Cardiac muscle cell (in vitro differentiated cells and primary cell): ENCODE measurements at places on chromosomes 3 and 15. TPM values are rescaled to one million over a fixed set of nuclear protein-coding genes. Genes with fewer than 3 reads are reported as not detected.

Gene SAMD7
- not detected in 2 replicates for polyA plus RNA-seq

DNA sequence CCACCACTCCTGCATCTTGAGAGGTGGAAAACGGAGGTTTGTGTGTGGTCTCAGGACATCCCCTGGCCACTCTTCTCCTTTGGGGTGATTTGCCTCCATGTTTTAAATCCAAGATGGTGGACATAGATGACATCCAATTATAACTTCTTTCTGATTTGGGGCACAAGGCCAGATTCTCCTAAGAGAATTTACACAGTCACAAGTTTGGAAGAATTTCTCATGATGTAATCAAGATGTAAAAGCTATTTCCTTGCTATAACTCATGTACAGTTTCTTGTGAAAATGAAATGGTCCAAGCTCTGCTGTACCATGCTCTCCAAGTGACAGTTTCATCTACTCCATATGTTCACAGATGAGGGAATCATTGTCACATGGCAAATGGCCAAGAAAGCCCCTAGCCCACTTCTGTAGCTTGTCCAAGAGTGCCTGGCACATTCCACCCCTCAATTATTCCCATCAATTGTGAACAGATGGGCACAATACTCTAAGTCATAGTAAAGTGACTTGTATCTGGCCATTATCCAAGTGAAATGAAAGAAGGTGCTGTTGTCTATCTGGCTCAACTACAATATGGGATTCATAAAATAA lies 134.6 kb upstream of the ROPN1 start:
- no peak for DNase-seq
- H3K27ac ChIP-seq: no peak overlapping the region
- no peak overlapping the region for H3K4me3 ChIP-seq
- peaks cover 97% of the 10 kb centered on the region for H3K27me3 ChIP-seq
- peaks cover under 1% of the 10 kb centered on the region for H3K4me1 ChIP-seq
- no peaks in the 10 kb centered on the region for H3K36me3 ChIP-seq

Gene ARIH1
- polyA plus RNA-seq: 132 and 163 TPM in 2 replicates

DNA sequence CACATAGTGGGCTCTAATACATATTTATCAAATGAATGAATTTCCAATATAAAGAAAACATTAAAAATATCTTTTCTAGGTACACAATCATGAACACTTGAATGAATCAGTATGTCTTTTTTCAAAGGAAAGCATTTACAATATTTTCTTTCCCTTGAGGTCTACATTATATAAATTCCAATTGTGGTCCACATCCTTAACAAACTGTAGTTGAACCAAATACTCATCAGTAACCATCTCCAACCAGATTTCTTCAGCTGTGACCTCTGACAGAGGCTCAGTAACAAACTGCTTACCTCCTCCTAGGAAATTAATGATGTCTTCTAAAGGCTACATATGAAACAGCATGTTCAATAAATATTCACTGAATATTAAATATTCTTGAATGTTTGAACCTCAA lies 58.8 kb downstream of the CFAP20DC start:
- no peaks in the 10 kb centered on the region for H3K4me1 ChIP-seq
- no peak overlapping the region for H3K4me3 ChIP-seq
- no peak for DNase-seq
- no peaks in the 10 kb centered on the region for H3K36me3 ChIP-seq
- H3K27ac ChIP-seq: no peak overlapping the region

DNA sequence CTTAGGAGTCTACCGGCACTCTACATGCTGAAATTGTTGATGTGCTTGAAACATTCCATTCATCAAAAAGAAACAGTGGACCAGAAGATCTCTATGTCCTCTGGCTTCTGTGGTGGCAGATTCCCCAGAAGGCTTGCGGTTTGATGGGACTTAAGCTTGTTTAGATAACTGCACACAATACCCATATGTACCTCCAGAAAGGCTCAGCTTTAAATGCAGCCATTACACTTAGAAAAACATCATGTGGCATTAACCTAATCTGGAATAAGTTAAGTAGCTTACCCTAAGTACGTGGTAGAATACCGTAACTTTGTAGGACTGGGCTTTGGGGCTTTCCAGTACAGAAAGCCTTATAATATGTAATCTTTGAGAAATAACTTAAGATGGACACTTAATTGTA lies 187.3 kb downstream of the RBMS3 start:
- peaks cover 6% of the 10 kb centered on the region for H3K4me1 ChIP-seq
- no peak for DNase-seq
- no peak overlapping the region for H3K27ac ChIP-seq
- H3K27me3 ChIP-seq: no peaks in the 10 kb centered on the region
- no peaks in the 10 kb centered on the region for H3K36me3 ChIP-seq
- no peak overlapping the region for H3K4me3 ChIP-seq

- no peak overlapping the region for H3K4me3 ChIP-seq
- no peaks in the 10 kb centered on the region for H3K27me3 ChIP-seq
- no peak for DNase-seq
- peaks cover 9% of the 10 kb centered on the region for H3K4me1 ChIP-seq
- no peak overlapping the region for H3K27ac ChIP-seq
- no peaks in the 10 kb centered on the region for H3K36me3 ChIP-seq
Measured at GRCh38 chr15:89136818-89137772, 48.8 kb downstream of the ABHD2 start.

- no peak overlapping the region for H3K27ac ChIP-seq
- no peaks in the 10 kb centered on the region for H3K27me3 ChIP-seq
- peaks cover 7% of the 10 kb centered on the region for H3K4me1 ChIP-seq
- no peak for DNase-seq
Measured at GRCh38 chr3:152505926-152506325, 237.2 kb downstream of the MBNL1 start.

DNA sequence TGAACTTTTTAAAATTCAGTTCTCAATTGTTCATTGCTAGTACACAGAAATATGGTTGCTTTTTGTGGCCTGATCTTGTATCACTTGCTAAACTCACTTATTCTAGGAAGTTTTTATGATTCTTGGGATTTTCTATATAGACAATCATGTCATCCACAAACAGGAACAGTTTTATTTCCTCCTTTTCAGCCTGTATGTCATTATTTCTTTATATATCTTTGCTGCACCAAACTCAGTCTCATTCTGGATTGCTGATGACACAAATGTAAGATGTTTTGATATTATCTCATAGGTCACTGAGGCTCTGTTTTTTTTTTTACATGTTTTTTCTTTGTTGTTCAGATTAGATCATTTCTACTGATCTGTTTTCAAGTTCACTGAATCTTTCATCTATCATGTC lies 71.7 kb downstream of the TTBK2 start:
- H3K27ac ChIP-seq: no peak overlapping the region
- no peak overlapping the region for H3K4me3 ChIP-seq
- H3K36me3 ChIP-seq: peaks cover 4% of the 10 kb centered on the region
- no peaks in the 10 kb centered on the region for H3K4me1 ChIP-seq
- H3K27me3 ChIP-seq: no peaks in the 10 kb centered on the region

Gene KATNBL1
- polyA plus RNA-seq: 54.8 and 85.0 TPM in 2 replicates

Gene CKMT1B
- 3.3 and 6.5 TPM in 2 replicates for polyA plus RNA-seq

DNA sequence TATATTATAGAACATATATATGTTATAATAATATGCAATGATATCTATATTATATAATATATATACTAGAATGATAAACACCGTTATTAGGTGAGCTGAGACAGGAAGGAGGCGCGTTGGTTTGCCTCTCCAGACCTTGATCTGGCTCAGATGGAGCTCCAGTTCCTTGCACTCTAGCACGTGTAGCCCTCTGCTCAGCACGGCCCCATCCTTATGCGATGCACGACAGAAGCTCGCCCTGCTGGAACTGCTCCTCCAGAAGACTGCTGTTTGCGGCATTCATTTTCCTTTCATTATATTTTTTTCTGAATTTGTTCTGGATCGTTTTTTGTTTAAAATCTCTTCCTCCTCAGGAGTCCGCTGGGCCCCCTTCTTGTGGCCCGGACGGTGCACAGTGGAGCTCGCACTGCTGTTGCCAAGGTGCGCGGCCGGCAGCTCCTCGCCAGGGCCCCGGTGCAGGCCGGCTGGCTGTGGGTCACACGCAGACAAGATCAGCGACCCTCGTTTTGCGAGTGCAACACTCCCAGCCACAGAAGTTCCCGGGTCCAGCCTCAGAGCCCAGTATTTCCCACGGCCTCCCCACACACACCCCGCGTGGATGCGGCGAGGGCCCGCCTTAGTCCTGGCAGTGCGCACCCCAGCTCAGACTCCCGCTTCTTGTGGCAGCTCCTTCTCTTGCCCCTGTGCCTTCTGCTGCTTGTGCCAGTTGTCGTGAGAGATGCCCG lies 112.2 kb downstream of the CHL1 start:
- no peaks in the 10 kb centered on the region for H3K27me3 ChIP-seq
- no peak for DNase-seq
- no peak overlapping the region for H3K27ac ChIP-seq
- H3K4me3 ChIP-seq: no peak overlapping the region
- H3K36me3 ChIP-seq: no peaks in the 10 kb centered on the region
- H3K4me1 ChIP-seq: no peaks in the 10 kb centered on the region

Gene CTXN2
- polyA plus RNA-seq: 0.06 TPM in 1 of 2 replicates, not detected in the other

DNA sequence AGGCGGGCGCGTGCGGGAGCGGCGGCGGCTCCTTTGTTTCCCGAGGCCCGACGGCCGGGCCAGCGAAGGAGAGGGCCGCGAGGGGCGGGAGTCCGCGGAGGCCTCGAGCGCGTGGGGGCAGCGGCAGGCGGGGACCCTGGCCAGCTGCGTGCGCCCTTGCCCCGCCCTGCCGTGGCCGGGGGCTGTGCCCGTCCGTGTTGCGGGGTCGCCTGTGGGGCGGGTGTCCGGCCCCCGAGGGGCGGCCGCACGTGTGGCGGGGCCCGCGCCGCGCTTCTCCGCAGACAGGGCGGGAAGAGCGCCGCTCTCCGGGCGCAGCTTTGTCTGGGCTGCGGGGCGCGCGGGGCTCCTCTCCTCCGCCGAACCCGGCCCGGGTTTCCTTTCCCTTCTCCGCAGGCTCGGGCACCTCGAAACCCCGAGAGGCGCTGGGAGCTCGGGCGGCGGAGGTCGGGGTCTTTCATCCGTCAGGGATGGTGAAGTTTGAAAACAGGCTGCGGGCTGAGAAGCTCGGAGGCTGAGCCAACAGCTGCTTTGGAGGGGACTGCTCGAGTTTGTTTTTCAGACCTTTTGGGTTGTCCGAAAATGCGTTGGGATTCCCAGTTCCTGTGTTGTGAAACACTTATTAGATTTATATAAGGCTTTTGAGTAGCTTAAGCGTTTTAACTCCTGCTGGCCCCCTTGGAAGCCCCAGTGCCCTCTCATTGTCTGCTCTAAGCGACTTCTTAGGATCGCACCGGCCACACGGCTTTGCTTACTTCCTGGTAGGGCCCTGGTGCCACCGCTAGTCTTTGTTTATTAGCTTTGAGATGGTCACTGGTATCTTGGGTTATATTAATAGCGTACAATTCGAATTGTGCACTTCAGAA lies 817 bp downstream of the USP3 start:
- H3K27me3 ChIP-seq: peaks cover 26% of the 10 kb centered on the region
- H3K4me1 ChIP-seq: peaks cover 20% of the 10 kb centered on the region
- peak overlapping the region; percentile 41 for H3K27ac ChIP-seq
- peak overlapping the region; percentile 55 for H3K4me3 ChIP-seq

Gene MAGI1
- 33.9 and 52.3 TPM in 2 replicates for polyA plus RNA-seq

GRCh38 chr3:126541628-126542339 lies 16.9 kb downstream of the C3orf22 start:
- H3K4me3 ChIP-seq: no peak overlapping the region
- no peaks in the 10 kb centered on the region for H3K4me1 ChIP-seq
- no peak overlapping the region for H3K27ac ChIP-seq
- no peaks in the 10 kb centered on the region for H3K27me3 ChIP-seq
- no peaks in the 10 kb centered on the region for H3K36me3 ChIP-seq

- H3K4me1 ChIP-seq: peaks cover 14% of the 10 kb centered on the region
- H3K27me3 ChIP-seq: no peaks in the 10 kb centered on the region
Measured at GRCh38 chr3:124765197-124765840, 35.1 kb downstream of the UMPS start.

Gene RAF1
- polyA plus RNA-seq: 82.8 and 97.0 TPM in 2 replicates

- no peaks in the 10 kb centered on the region for H3K4me1 ChIP-seq
- H3K36me3 ChIP-seq: no peaks in the 10 kb centered on the region
- no peak overlapping the region for H3K27ac ChIP-seq
- DNase-seq: peak; percentile 29
- no peak overlapping the region for H3K4me3 ChIP-seq
Measured at GRCh38 chr3:111227216-111227615, 155.6 kb downstream of the NECTIN3 start.

- H3K36me3 ChIP-seq: no peaks in the 10 kb centered on the region
- H3K4me3 ChIP-seq: no peak overlapping the region
- H3K4me1 ChIP-seq: no peaks in the 10 kb centered on the region
- no peaks in the 10 kb centered on the region for H3K27me3 ChIP-seq
Measured at GRCh38 chr3:175732017-175732416, 872.9 kb downstream of the NAALADL2 start.

Gene GUCA1C
- not detected in 2 replicates for polyA plus RNA-seq

GRCh38 chr15:69976366-69976994 lies 121.2 kb downstream of the TLE3 start:
- DNase-seq: peak; percentile 72
- H3K4me3 ChIP-seq: no peak overlapping the region

Gene ARGFX
- polyA plus RNA-seq: not detected in 2 replicates

- no peaks in the 10 kb centered on the region for H3K36me3 ChIP-seq
- H3K27me3 ChIP-seq: no peaks in the 10 kb centered on the region
- H3K4me3 ChIP-seq: no peak overlapping the region
- DNase-seq: peak; percentile 14
- H3K4me1 ChIP-seq: peaks cover 30% of the 10 kb centered on the region
- H3K27ac ChIP-seq: no peak overlapping the region
Measured at GRCh38 chr3:143559296-143559695, 289.0 kb downstream of the SLC9A9 start.

- peak overlapping the region; percentile 70 for H3K27ac ChIP-seq
- H3K4me3 ChIP-seq: no peak overlapping the region
- no peaks in the 10 kb centered on the region for H3K36me3 ChIP-seq
- H3K4me1 ChIP-seq: peaks cover 36% of the 10 kb centered on the region
Measured at GRCh38 chr15:64507293-64507802, 47.0 kb downstream of the ZNF609 start.

Gene FBXL2
- polyA plus RNA-seq: 17.5 and 25.6 TPM in 2 replicates

Gene WDR49
- not detected in 2 replicates for polyA plus RNA-seq

Gene LRRC58
- 7.0 and 7.8 TPM in 2 replicates for polyA plus RNA-seq

DNA sequence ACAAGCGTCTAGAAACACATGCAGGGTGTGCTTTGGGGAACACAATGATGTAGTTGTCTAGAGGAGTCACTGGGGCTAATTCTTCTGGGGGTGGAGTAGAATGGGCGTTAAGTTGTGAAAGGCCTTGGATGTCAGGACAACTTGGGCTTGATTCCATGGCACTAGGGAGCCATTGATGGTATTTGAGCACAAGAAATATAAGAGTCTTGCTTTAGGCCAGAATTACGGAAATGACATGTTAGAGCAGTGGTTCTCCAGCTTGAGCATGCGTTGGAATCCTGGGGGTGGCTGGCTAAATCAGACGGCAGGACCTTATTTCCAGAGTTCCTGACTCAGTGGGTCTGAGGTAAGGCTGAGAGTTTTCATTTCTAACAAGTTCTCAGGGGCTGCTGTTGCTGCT lies 29.2 kb upstream of the SMAD6 start:
- H3K27me3 ChIP-seq: no peaks in the 10 kb centered on the region
- DNase-seq: no peak
- H3K4me3 ChIP-seq: no peak overlapping the region
- H3K4me1 ChIP-seq: peaks cover 27% of the 10 kb centered on the region
- H3K27ac ChIP-seq: peak overlapping the region; percentile 64

DNA sequence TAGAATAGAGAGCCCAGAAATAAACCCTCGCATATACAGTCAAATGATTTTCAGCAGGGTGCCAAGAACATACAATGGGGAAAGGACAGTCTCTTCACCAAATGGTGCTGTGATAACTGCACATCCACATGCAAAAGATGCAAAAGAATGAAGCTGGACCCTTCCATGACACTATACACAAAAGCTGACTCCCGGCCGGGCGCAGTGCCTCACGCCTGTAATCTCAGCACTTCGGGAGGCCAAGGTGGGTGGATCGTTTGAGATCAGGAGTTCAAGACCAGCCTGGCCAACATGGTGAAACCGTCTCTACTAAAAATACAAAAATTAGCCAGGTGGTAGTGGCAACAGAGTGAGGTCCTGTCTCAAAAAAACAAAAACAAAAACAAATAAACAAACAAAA lies 43.2 kb upstream of the IQSEC1 start:
- H3K36me3 ChIP-seq: no peaks in the 10 kb centered on the region
- no peaks in the 10 kb centered on the region for H3K4me1 ChIP-seq
- no peak overlapping the region for H3K27ac ChIP-seq
- H3K4me3 ChIP-seq: no peak overlapping the region
- no peaks in the 10 kb centered on the region for H3K27me3 ChIP-seq
